Activated T-helper 2 cell treated with anti-CD3 and anti-CD28 coated beads, Interferon-gamma antibody, Interleukin-2, Interleukin-4, amounts not matched to agents 10 μg/mL and 5 μg/mL and 100 μg/mL, durations not matched to agents 14 hours and 24 hours and 36 hours (primary cell): ENCODE measurements at places on chromosomes 16 and 17. TPM values are rescaled to one million over a fixed set of nuclear protein-coding genes. Genes with fewer than 3 reads are reported as not detected.
A peak's percentile ranks its signal among the peaks of the same experiment; 100 is the strongest.

DNA sequence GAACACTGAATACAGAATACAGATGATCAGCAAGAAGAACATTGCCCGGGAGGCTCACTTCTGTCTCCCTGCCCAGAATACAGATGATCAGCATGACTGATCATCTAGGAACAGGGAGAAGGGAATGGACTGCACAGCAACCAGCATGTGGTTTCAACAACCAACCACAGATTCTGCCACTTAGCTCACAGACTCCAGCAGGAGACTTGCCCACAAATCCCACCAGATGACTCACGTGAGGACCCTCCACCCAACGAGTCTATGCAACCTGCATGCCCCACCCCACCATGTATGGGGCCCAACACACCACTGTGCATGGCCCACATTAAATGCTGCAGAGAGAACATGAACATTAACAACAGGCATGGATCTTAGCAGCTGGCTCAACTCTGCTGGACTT is 36.1 kb upstream of the ALOX12 start:
- H3K36me3 ChIP-seq = no peaks in the 10 kb centered on the region
- no peak overlapping the region for H3K4me3 ChIP-seq
- peaks cover 13% of the 10 kb centered on the region for H3K27me3 ChIP-seq
- H3K4me1 ChIP-seq = no peaks in the 10 kb centered on the region
- no peak for DNase-seq

- no peaks in the 10 kb centered on the region for H3K36me3 ChIP-seq
- H3K4me1 ChIP-seq = no peaks in the 10 kb centered on the region
- no peak overlapping the region for H3K27ac ChIP-seq
- no peak for DNase-seq
Observed at GRCh38 chr17:73003487-73003886, 89.0 kb downstream of the SLC39A11 start.

GGA2 gene
- 108 and 110 TPM in 2 replicates for total RNA-seq

AARSD1 gene
- 62.3 and 75.3 TPM in 2 replicates for total RNA-seq

- H3K27ac ChIP-seq = peak within 1 kb of the TSS; percentile 91
- peak within 1 kb of the TSS; percentile 95 for H3K4me3 ChIP-seq
- no peaks in the 10 kb centered on the region for H3K27me3 ChIP-seq
- H3K36me3 ChIP-seq = peaks cover 16% of the 10 kb centered on the region
- H3K4me1 ChIP-seq = peaks cover 37% of the 10 kb centered on the region
Observed at GRCh38 chr17:75405365-75406221, at the start of gene GRB2. TSS of gene GRB2 (minus strand) at chr17:75405678. CDS start at chr17:75393628, 12,050 bp downstream.

GP1BA gene
- not detected in 2 replicates for total RNA-seq

GRCh38 chr16:66562409-66562808 is 3.8 kb upstream of the CMTM1 start:
- H3K4me1 ChIP-seq = peaks cover 52% of the 10 kb centered on the region
- H3K36me3 ChIP-seq = peaks cover 79% of the 10 kb centered on the region
- peak overlapping the region; percentile 58 for H3K27ac ChIP-seq
- H3K27me3 ChIP-seq = no peaks in the 10 kb centered on the region
- no peak for DNase-seq

DNA sequence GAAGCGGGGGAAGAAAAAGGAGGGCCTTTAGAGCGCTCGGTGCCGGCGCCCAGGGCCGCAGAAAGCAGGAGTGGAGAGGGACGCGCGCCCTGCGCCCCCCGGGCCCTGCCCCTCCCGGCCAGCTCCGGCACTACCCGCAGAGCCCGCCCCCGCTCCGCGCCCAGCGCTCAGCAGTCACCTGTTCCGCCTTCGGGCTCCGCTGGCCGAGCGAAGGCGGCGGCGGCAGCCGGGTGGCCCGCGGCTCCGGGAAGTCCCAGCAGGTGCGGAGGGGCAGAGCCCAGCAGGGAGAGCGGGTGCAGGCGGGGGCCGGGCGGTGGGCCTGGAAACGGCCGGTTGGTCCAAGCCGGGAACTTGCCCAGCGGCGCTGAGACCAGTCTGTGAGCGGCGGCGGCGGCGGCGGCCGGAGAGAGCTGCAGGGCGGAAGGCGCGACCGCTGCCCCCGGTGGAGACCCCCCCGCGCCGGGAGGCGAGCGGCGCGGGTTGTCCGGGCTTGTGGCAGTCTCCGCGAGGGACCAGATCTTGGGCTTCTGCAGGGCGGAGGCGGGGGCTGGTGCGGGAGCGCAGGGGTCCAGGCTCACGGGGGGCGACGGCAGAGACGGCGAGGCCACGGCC is 2.2 kb downstream of the IRX3 start:
- peaks cover 25% of the 10 kb centered on the region for H3K4me1 ChIP-seq
- no peak overlapping the region for H3K4me3 ChIP-seq
- DNase-seq = no peak

DNA sequence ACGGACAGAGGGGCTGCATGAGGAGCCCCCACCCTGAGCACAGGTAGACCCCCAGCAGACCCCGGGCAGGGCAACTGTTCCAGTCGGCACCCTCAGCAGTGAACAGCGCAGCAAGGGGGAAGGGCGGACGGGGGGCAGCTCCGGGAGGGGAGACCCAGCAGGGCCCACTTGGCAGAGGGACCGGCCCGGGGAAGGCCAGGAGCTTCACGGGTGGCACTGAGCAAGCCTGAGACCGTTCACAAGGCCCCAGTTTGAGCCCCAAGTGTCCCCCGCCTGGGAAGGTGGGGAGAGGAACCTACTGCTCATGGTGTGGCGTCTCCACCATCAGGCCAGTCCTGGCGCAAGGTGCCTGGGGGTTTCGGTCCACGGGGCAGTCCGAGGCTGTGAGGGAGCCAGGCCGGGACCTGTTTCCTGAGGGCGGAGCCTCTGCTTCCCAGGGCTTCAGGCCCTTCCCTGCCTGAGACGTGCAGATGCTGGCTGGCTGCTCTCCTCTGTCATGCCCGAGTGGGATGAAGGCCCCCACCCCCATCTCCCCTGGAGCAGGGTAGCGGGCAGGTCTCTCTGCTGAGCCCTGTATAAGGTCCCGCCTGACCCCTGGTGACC is 54.4 kb upstream of the GNG13 start:
- no peaks in the 10 kb centered on the region for H3K4me1 ChIP-seq
- H3K27ac ChIP-seq = no peak overlapping the region
- H3K4me3 ChIP-seq = no peak overlapping the region
- no peaks in the 10 kb centered on the region for H3K27me3 ChIP-seq
- no peak for DNase-seq

- no peak overlapping the region for H3K4me3 ChIP-seq
- DNase-seq = no peak
- H3K27ac ChIP-seq = no peak overlapping the region
- no peaks in the 10 kb centered on the region for H3K4me1 ChIP-seq
Observed at GRCh38 chr16:747978-748746, 7.4 kb upstream of the CIAO3 start.

DNA sequence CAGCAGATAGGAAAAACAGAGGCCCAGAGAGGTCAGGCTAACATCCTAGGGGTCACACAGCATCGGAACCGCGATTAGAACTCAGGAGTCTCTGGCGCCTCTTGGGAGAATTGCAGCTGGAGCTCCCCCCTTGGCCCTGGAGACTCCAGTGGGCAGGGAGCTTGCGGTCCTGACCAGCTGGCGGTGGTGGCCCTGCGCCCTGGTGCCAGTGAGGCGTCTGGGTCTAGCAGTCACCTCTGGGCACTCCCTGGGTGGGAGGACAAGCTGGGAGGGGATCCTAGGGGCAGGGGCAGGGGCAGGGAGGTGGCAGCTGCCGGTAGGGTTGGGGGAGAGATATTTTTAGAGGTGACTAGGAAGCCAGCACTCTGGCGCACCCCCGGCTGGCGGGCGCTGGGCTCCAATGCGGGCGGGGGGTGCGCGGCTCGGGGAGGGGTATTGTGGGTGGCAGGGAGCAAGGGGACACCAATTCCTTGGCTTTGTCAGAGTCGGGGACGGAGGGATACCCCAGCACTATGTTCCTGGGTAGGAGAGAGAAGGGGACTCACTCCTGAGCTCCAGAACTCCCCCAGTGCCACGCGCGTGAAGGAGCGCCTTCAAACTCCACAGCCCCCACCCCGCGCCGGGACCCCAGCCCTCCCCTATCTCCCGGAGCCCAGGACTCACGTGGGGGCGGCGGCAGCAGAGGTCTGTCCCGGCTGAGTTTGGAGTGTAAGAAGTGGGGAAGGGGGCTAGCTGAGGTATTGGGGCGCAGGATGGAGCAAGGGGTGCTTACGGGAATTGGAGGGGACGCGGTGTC is 584 bp downstream of the PHOSPHO1 start:
- H3K36me3 ChIP-seq = no peaks in the 10 kb centered on the region
- peaks cover 38% of the 10 kb centered on the region for H3K27me3 ChIP-seq
- H3K27ac ChIP-seq = no peak overlapping the region
- no peak for DNase-seq

TNFSF12 gene
- 31.8 and 36.0 TPM in 2 replicates for total RNA-seq

CA4 gene
- not detected in 2 replicates for total RNA-seq

MYH2 gene
- total RNA-seq = not detected in 2 replicates

GRCh38 chr17:66583112-66583748 is 251.7 kb upstream of the CACNG5 start:
- no peak overlapping the region for H3K4me3 ChIP-seq
- H3K36me3 ChIP-seq = peaks cover 61% of the 10 kb centered on the region
- no peaks in the 10 kb centered on the region for H3K27me3 ChIP-seq
- H3K4me1 ChIP-seq = peaks cover 17% of the 10 kb centered on the region
- no peak for DNase-seq

TMEM219 gene
- 52.1 and 59.0 TPM in 2 replicates for total RNA-seq

TMEM97 gene
- total RNA-seq = 60.5 and 61.8 TPM in 2 replicates

BORCS6 gene
- total RNA-seq = 7.8 and 8.0 TPM in 2 replicates

GRCh38 chr17:37082311-37082860 is 133.6 kb downstream of the AATF start:
- no peak overlapping the region for H3K4me3 ChIP-seq
- DNase-seq = no peak
- H3K27me3 ChIP-seq = no peaks in the 10 kb centered on the region
- peaks cover 8% of the 10 kb centered on the region for H3K4me1 ChIP-seq

- H3K4me1 ChIP-seq = peaks cover 23% of the 10 kb centered on the region
- no peak overlapping the region for H3K27ac ChIP-seq
- H3K4me3 ChIP-seq = no peak overlapping the region
- H3K36me3 ChIP-seq = peaks cover 2% of the 10 kb centered on the region
Observed at GRCh38 chr17:39634384-39634871, 2.5 kb upstream of the STARD3 start.
